Mesothelial cell of epicardium (in vitro differentiated cells): ENCODE measurements at places on chromosomes 16 and 17. TPM values are rescaled to one million over a fixed set of nuclear protein-coding genes. Genes with fewer than 3 reads are reported as not detected.

- peaks cover 29% of the 10 kb centered on the region for H3K36me3 ChIP-seq
- DNase-seq, result no peak
- no peaks in the 10 kb centered on the region for H3K4me1 ChIP-seq
- no peak overlapping the region for H3K27ac ChIP-seq
These were observed 47.1 kb downstream of the SLC6A4 start for GRCh38 chr17:30188211-30188939.

- H3K27ac ChIP-seq, result no peak overlapping the region
- H3K4me1 ChIP-seq, result peaks cover 5% of the 10 kb centered on the region
- H3K27me3 ChIP-seq, result peaks cover 4% of the 10 kb centered on the region
- no peak for DNase-seq
These were observed 4.8 kb downstream of the CTRB2 start for GRCh38 chr16:75202069-75202590.

MRM1 gene
- 5.1 to 5.6 TPM (median 5.4 TPM) in 3 replicates for total RNA-seq

EVI2A gene
- not detected in 3 replicates for total RNA-seq
